Pancreas (tissue), 10 donors: ENCODE measurements at places on chromosomes 16 and 17. TPM values are rescaled to one million over a fixed set of nuclear protein-coding genes. Genes with fewer than 3 reads are reported as not detected.

Gene ZNF500
- total RNA-seq: 7.4 TPM

Gene STAT5A
- total RNA-seq: 15.7 TPM

Gene ITGAD
- total RNA-seq: not detected

Gene TBC1D3C
- not detected for total RNA-seq

Gene MRPS23
- total RNA-seq: 12.7 TPM

Gene CD300H
- total RNA-seq: not detected

Gene C16orf74
- total RNA-seq: 0.37 TPM

Gene CDR2L
- total RNA-seq: 3.1 TPM

Gene NXPH3
- 0.62 TPM for total RNA-seq

Gene PARD6A
- total RNA-seq: 17.9 TPM

Gene C1QTNF8
- total RNA-seq: not detected

Gene PLD2
- 11.7 TPM for total RNA-seq

Gene CTRB2
- 57,899 TPM for total RNA-seq

Gene HOXB9
- not detected for total RNA-seq

Gene TGFB1I1
- 3.5 TPM for total RNA-seq

Gene HOXB1
- total RNA-seq: not detected

Gene TVP23A
- not detected for total RNA-seq

Gene ARHGAP44
- total RNA-seq: 3.4 TPM

Gene CDH16
- total RNA-seq: not detected

Gene TCAP
- 2.0 TPM for total RNA-seq

Gene ASPA
- 1.1 TPM for total RNA-seq

Gene CYB5D1
- 8.1 TPM for total RNA-seq

Gene ARHGDIG
- 57.5 TPM for total RNA-seq

Gene CEP112
- total RNA-seq: 8.9 TPM
